Stomach (tissue), 19 donors: ENCODE measurements at places on chromosomes 6 and 20. TPM values are rescaled to one million over a fixed set of nuclear protein-coding genes. Genes with fewer than 3 reads are reported as not detected.

Gene APOM
- total RNA-seq: 1.9 TPM

Gene PCK1
- 10.5 TPM for total RNA-seq

Gene NHLRC1
- total RNA-seq: 1.1 TPM

Gene GJA10
- total RNA-seq: not detected

Gene CLPSL2
- total RNA-seq: not detected

Gene COX4I2
- total RNA-seq: not detected

Gene WFDC12
- total RNA-seq: not detected

Gene HNF4A
- total RNA-seq: 33.5 TPM

Gene TAAR2
- not detected for total RNA-seq

Gene GRIK2
- not detected for total RNA-seq

DNA sequence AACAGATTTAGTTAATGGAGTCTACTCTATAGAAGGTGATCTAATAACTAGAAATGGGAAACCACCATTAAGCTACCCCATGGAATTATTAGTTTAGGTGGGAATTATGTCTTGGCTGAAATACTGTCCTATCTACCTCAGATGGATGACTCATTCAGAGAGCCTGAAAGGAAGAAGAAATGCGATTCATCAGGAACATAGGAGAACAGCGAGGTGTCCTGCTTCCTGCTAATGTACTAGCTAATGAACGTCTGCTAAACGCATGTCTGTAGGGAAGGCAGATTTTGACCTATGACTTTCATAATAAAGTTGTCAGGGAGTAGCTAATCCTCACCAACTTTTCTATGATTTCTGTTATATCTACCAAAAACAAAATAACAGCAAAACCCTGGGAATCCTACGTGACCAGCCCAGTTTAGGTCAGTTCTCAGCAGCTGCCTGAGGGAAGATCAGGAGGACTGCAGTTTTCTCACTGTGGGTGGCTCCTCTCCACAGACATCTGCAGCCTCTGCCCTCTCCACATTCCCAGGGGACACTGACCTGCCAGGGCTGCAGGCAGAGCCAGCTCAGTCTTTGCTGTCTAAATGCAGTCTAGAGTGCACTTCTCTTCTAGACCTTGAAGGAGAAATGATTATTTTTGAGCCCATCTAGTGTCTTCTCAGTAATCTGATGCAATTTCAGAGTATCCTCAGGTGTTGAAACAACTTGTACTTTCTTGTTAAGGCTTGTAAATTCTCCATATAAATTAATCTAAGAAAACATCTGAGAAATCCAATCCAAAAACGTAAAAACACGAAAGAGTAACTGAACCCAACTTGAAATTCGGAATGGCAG, 18.1 kb upstream of the SFT2D1 start:
- DNase-seq: no peak

GRCh38 chr6:33828764-33829731, 25.2 kb upstream of the MLN start:
- peak; percentile 53 for DNase-seq

- peak; percentile 67 for DNase-seq
Measured at GRCh38 chr20:10705801-10706459, 32.1 kb upstream of the JAG1 start.

GRCh38 chr6:52361414-52361944, 472 bp upstream of the PAQR8 start:
- no peak for DNase-seq

- no peak for DNase-seq
Measured at GRCh38 chr6:100300221-100300736, 164.4 kb downstream of the SIM1 start.

GRCh38 chr6:75611011-75611701, 9.5 kb downstream of the SENP6 start:
- no peak for DNase-seq

GRCh38 chr6:151733680-151734320, 73.7 kb upstream of the ESR1 start:
- no peak for DNase-seq

- DNase-seq: no peak
Measured at GRCh38 chr6:140078561-140079125, 704.2 kb upstream of the CITED2 start.

- DNase-seq: no peak
Measured at GRCh38 chr6:140284871-140285270, 910.4 kb upstream of the CITED2 start.

- no peak for DNase-seq
Measured at GRCh38 chr20:31414381-31414780, 8.4 kb upstream of the DEFB121 start.

- peak; percentile 47 for DNase-seq
Measured at GRCh38 chr20:62368392-62368975, 1.4 kb upstream of the LAMA5 start.

- DNase-seq: peak; percentile 26
Measured at GRCh38 chr6:123519189-123519505, 117.6 kb downstream of the TRDN start.
